ENCODE measurements at places on chromosomes 16 and 17.
A peak's percentile ranks its signal among the peaks of the same experiment; 100 is the strongest.

- H3K27me3 ChIP-seq: no peaks in the 10 kb centered on the region
- H3K27ac ChIP-seq: peak overlapping the region; percentile 65
- ATAC-seq: no peak
- H3K4me1 ChIP-seq: peaks cover 5% of the 10 kb centered on the region
- no peak overlapping the region for H3K4me3 ChIP-seq
Measured at GRCh38 chr17:80359422-80360110, 55.4 kb upstream of the ENDOV start.

GRCh38 chr17:8014558-8014850 is 12.1 kb downstream of the GUCY2D start:
- H3K27ac ChIP-seq: no peak overlapping the region
- H3K36me3 ChIP-seq: no peaks in the 10 kb centered on the region
- H3K4me1 ChIP-seq: peaks cover 5% of the 10 kb centered on the region
- ATAC-seq: no peak
- H3K27me3 ChIP-seq: peaks cover 6% of the 10 kb centered on the region
- H3K4me3 ChIP-seq: peak overlapping the region; percentile 23

- no peak for ATAC-seq
- peaks cover 10% of the 10 kb centered on the region for H3K4me1 ChIP-seq
- no peak overlapping the region for H3K27ac ChIP-seq
- H3K4me3 ChIP-seq: no peak overlapping the region
Measured at GRCh38 chr16:3220839-3221238, 14.1 kb downstream of the ZNF200 start.

- H3K27ac ChIP-seq: no peak overlapping the region
- no peaks in the 10 kb centered on the region for H3K27me3 ChIP-seq
- H3K4me3 ChIP-seq: no peak overlapping the region
- H3K36me3 ChIP-seq: no peaks in the 10 kb centered on the region
- no peak for ATAC-seq
Measured at GRCh38 chr17:43599835-43600234, 53.7 kb upstream of the ETV4 start.
